ENCODE measurements at places on chromosomes 4 and X. TPM values are rescaled to one million over a fixed set of nuclear protein-coding genes. Genes with fewer than 3 reads are reported as not detected.

The AFF2 gene
- not detected for total RNA-seq

The P2RY4 gene
- total RNA-seq = 0.20 TPM

The CT83 gene
- not detected for total RNA-seq

The CT47B1 gene
- total RNA-seq = not detected

The SEPTIN11 gene
- 22.8 TPM for total RNA-seq

The SAGE1 gene
- not detected for total RNA-seq

The TCP11X2 gene
- total RNA-seq = not detected

The COX7B2 gene
- total RNA-seq = not detected

The ARMCX1 gene
- total RNA-seq = 0.25 TPM

The EMD gene
- total RNA-seq = 49.8 TPM

The TMEM271 gene
- 5.4 TPM for total RNA-seq

The NPY5R gene
- not detected for total RNA-seq

The NEIL3 gene
- total RNA-seq = 4.7 TPM

The ADH6 gene
- total RNA-seq = not detected

The HMX1 gene
- 0.80 TPM for total RNA-seq

The USP26 gene
- total RNA-seq = 13.5 TPM

The OTUD6A gene
- total RNA-seq = not detected

The TNIP3 gene
- total RNA-seq = not detected

The PCDH10 gene
- 2.3 TPM for total RNA-seq

The PTCHD1 gene
- total RNA-seq = not detected

The TRPC5OS gene
- not detected for total RNA-seq

The KLHL13 gene
- not detected for total RNA-seq

The TSC22D3 gene
- total RNA-seq = not detected

The DCAF8L2 gene
- total RNA-seq = not detected

The CABS1 gene
- total RNA-seq = not detected

The SPANXA1 gene
- total RNA-seq = not detected

The ADAM29 gene
- not detected for total RNA-seq

The CXCL11 gene
- not detected for total RNA-seq

The ELK1 gene
- total RNA-seq = 31.8 TPM

The CLDN24 gene
- total RNA-seq = not detected

The H2BW2 gene
- not detected for total RNA-seq

The MAGEA9B gene
- total RNA-seq = not detected

The MUC7 gene
- not detected for total RNA-seq

The SLC34A2 gene
- total RNA-seq = 0.18 TPM

The ADH7 gene
- total RNA-seq = not detected

The IRF2 gene
- 6.5 TPM for total RNA-seq

The GPRASP3 gene
- total RNA-seq = 5.1 TPM

The MAGEA4 gene
- not detected for total RNA-seq

The SSX4 gene
- total RNA-seq = not detected

The SATL1 gene
- total RNA-seq = not detected

The BTK gene
- total RNA-seq = not detected

The BMX gene
- total RNA-seq = not detected

The MAGEA10 gene
- total RNA-seq = not detected

The PDCL2 gene
- total RNA-seq = not detected

The EDA2R gene
- total RNA-seq = 5.8 TPM

The STBD1 gene
- 0.25 TPM for total RNA-seq

The DMP1 gene
- not detected for total RNA-seq

The ARR3 gene
- not detected for total RNA-seq

The TMEM154 gene
- total RNA-seq = not detected

The COL25A1 gene
- not detected for total RNA-seq

The HTR2C gene
- total RNA-seq = not detected

The PDGFRA gene
- 3.4 TPM for total RNA-seq

The COL4A5 gene
- total RNA-seq = 0.24 TPM

The BDH2 gene
- total RNA-seq = 56.0 TPM

The ENAM gene
- total RNA-seq = not detected

The TAF9B gene
- total RNA-seq = 43.0 TPM

The CXCL10 gene
- total RNA-seq = not detected

The EVC2 gene
- total RNA-seq = 3.6 TPM
